KG1 (cell line): ENCODE measurements at places on chromosomes 6 and 20.

DNA sequence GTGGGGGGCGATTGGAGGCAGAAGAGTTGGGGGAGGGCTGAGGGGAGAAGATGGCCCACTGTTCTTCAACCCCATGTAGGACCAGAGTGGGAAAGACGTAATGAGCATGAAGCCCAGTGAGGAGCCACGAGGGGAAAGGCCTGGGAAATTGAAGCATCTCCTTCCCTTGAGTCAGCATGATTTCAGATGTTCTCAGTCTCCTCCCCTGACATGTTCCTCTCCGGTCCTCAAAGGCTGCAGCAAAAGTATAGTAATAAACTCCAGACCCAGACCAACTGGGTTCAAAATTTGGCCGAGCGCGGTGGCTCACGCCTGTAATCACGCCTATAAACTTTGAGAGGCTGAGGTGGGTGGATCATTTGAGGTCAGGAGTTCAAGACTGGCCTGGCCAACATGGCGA lies 1.9 kb upstream of the NFKBIE start:
- DNase-seq: no peak

DNA sequence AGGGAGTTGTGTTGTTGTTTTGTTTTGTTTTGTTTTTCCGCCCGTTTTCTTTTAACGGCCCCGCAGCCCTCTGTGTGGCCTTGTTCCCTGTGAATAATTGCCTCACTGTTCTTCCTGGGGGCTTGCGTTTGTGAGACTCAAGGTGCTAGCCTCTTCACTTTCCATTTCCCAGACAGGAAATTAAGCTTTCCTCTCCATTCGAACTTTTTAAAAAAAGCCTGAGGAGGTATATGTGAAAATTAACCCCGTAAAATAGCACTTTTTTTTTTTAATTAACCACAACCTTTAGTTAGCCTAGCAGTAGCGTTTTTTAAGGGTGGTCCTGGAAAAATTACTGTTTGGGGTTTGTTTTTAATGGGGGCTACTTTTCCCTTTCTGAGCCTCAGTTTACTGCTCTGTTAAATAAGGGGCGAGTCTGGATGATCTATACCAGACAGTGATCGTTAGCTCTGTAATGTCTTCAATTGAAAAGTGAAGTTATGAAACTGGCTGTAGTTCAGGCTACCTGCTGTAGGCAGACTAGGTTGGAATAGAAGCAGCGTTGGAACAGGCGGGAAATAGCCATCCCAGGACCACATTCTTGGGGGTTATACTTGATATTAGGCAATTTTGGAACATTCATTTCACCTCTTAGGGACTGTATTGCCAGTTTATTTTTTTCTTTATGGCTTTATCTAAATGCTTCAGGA lies 1.7 kb downstream of the STX16 start:
- peak; percentile 45 for DNase-seq

- DNase-seq: no peak
These were observed 10.1 kb upstream of the NXT1 start for GRCh38 chr20:23340524-23340923.

GRCh38 chr20:60559462-60559861 lies 601.2 kb downstream of the CDH26 start:
- no peak for DNase-seq

DNA sequence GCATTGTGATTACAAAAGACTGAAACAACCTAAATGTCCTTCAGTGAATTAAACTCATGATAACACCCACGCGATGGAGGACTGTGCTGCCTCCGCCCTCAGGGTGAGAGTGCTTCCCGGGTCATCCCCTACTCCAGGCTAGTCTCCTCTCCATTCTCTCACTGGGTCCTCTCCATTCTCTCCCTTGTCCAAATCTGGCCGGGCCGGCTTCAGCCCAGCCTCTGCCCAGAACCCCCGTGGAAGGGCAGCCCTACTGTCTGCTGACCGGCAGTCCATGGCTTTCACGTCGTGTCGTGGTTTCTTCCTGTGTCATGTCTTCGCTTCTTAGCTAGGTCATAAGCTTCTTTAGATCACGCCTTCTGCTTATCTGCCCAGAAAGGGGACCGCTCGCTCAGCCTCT lies 74.8 kb downstream of the CDC5L start:
- DNase-seq: no peak

GRCh38 chr6:19999319-20000191 lies 162.4 kb downstream of the ID4 start:
- peak; percentile 22 for DNase-seq

DNA sequence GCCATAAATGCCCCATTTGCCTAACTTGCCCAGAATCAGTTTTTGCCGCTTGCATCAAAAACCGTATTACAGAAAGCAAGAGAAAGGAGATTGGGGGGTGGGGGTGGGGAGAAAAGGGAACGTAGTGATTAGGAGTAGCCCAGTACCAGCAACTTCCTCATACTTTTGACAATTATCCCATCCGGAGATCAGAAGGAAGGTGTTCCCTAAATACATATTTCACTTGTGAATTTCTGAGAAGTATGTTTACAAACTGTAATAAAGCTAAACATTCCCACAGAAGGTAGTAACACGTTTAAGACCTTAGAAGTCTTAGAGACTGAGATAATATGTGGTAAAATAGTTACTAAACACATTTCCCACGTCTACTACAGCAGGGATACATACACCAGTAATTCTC lies 14.5 kb downstream of the PREP start:
- no peak for DNase-seq

GRCh38 chr6:26445934-26446667 lies 5.8 kb downstream of the BTN3A3 start:
- DNase-seq: no peak

- peak; percentile 15 for DNase-seq
These were observed 3.2 kb downstream of the ACTR5 start for GRCh38 chr20:38751360-38751976.

DNA sequence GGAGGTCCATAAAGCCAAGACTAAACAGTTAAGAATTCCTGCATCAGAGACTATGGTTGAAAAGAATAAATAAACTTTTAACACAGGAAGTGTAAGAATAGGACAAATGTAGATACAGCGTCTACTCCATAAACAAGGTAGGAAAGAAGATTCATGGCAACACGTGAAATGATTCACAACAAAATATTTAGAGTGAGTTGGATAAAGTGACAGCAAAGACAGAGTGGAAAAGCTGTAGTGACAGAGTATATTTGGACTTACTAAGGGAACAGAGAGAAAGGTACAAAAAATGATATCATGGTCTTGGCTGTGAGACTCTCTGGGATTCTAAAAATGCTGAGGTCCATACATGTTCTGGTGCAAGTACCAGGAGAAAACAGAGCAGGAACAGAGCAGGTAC lies 21.9 kb upstream of the KIAA0408 start:
- DNase-seq: no peak

GRCh38 chr6:5850848-5851255 lies 155.9 kb downstream of the NRN1 start:
- DNase-seq: no peak

DNA sequence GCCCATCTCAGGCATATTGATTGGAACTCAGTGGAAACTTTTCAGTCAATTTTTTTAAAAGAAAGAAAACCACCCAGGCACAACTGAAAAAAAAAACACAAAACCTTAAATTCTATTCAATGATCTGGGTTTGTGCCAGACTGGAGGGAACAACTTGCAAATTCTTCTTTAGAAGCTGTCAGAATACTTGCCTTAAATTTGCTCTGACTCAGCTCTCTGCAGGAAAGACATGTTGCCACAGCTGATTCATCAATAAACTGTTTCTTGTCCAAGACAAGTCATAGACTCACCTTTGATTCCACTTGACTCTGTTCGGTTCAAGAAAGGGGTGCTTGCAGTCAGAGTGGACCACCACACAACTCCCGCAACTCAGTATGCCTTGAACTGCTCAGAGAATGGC lies 117.8 kb upstream of the F13A1 start:
- no peak for DNase-seq

- peak; percentile 82 for DNase-seq
These were observed 637 bp downstream of the MYLK4 start for GRCh38 chr6:2749969-2750600.

- DNase-seq: no peak
These were observed 320.2 kb upstream of the JARID2 start for GRCh38 chr6:14925699-14926026.

GRCh38 chr20:50645253-50646068 lies 45.9 kb downstream of the RIPOR3 start:
- DNase-seq: no peak

DNA sequence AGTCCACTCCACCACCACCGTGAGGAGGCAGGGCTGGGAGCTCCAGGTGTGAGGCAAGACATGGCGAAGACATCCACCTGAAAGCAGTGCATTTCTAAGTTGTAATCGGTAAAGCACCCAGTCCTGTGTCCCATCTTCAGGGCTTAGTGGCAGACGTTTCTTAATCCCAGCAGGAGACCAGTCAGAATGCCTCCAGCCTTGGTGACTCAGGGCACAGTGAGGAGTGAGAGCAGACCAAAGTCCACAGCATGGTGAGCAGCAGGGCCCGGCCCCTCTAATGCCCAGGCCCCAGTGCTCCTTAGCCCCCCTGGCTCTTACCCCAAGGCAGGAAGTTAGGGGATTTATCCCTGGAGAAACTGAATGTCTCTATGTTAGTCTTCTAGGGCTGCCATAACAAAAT lies 183.9 kb downstream of the SYNDIG1 start:
- DNase-seq: no peak

DNA sequence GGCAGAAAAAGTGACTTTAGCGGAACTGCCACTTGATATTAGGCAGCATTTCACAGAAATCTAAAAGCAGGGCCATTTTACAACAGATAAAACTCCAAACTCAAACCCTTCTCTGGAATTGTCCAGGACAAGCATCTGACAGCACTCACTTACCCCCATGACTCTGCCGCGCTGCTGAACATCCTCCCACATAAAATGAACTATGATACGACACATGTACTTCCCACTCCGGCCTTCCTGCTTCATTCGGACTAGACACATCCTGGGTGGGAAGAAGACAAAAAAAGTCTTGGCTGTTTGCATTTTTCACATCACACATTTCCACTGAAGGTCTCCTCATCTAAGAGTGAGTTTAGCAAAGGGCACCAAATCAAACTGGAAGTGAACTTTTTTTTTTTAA lies 54.8 kb upstream of the FAM83C start:
- no peak for DNase-seq

DNA sequence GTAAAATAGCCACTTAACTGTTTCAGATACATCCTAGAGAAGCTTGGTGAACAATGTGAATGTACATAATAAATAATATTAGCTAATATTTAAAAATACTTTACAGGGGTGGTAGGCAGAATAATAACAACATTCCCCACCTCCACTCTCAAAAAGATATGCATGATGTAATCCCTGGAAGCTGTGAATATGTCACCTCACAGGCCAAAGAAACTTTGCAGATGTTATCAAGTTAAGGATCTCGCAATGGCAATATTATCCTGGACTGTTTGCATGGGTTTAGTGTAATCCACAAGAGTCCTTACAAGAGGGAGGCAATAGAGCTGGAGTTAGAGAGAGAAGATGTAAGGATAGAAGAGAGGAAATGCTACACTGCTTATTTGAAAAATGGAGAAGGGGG lies 7.0 kb upstream of the PTPRK start:
- no peak for DNase-seq

GRCh38 chr6:145886228-145886956 lies 71.8 kb upstream of the FBXO30 start:
- no peak for DNase-seq

- DNase-seq: no peak
These were observed 180.6 kb upstream of the CCN2 start for GRCh38 chr6:132131758-132132157.

DNA sequence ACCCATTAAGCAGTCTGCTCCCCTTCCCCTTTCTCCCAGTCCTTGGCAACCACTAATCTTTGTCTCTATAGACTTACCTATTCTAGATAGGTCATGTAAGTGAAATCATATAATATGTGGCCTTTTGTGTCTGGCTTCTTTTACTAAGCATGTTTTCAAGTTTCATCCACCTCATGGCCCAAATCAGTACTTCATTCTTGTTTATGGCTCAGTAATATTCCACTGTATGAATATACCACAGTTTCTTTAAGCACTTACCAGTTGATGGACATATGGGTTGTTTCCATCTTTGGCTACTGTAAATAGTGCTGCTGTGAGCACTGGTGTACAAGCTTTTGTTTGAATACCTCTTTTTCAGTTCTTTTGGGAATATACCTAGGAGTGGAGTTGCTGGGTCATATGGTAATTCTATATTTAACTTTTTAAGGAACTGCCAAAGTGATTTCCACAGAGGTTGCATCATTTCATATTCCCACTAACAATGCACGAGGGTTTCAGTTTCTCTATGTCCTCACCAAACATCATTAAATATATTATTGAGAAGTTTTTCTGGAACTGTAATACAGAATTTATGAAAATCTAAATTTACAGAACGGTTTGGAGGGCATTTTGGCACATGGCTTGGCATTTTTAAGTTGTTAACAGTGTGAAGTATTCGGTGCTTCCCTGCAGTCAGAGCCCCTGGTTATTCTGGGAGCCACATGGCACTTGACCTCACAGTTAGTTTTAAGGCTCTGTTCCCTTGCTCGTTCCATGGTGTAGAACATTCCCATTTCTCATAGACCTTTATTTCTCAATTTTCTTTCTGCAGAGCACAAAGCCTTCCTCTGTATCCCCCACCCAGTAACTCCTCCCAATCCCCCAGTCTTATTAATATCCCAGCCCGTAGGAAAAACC lies 27.0 kb upstream of the DTNBP1 start:
- DNase-seq: no peak

GRCh38 chr20:2004171-2004570 lies 10.3 kb upstream of the PDYN start:
- DNase-seq: no peak
